Activated naive CD8-positive, alpha-beta T cell treated with anti-CD3 and anti-CD28 coated beads, Interleukin-2, amount 50 U/mL, for 24 hours (primary cell): ENCODE measurements at places on chromosomes 5 and 9.

GRCh38 chr9:124960409-124960752 lies 19.5 kb upstream of the GOLGA1 start:
- no peak for DNase-seq

DNA sequence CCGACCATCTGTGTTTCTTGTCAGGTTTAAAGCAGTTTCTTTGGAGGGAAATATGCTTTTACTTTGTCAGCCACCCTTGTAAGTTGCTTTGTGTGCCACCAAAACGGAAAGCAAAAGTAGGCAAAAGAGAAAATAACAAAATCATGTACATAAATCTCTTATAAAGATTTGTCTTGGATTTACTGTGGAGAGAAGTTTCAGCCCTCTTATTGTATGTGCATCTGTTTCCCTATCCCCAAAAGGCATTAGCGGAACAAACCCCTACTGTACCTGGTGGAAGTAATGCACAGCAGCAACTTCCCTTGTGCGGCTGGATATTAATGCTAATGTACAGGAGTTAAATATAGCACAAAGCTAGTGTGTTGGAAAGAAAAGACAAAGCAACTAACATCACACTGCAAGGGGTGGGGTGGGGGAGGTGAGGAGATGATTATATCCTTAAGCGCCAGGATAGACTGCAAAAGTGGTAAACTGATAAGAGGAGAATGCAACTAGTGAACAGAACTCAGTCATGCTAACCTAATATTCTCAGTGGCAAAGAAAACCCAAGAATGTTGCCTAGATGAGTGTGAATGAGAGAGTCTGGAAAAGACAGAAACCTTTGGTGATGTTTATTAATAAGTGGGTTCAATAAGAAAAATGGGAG lies 396.5 kb upstream of the MEF2C start:
- DNase-seq = no peak

DNA sequence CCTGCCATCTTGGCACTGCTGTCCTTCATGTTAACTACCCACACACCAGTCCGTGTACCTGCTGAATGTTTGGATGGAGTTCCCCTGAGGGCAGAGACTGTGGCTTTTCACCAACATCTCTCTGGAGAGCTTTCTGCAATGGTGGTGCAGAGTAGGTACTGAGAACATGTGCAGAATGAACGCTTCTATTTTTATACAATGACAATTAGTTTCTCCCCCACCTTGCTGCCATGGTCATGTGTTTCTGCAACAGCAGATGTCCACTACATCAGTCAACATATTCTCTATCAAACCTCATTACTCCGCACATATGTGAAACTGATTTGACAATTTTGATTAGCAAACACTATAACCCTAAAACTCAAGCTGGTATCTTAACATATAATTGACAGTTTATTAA lies 14.5 kb downstream of the PTCH1 start:
- DNase-seq = no peak

- no peak for DNase-seq
Measured at GRCh38 chr9:135818718-135819475, 88.4 kb downstream of the CAMSAP1 start.

GRCh38 chr5:68418201-68418600 lies 202.6 kb downstream of the PIK3R1 start:
- DNase-seq = no peak

DNA sequence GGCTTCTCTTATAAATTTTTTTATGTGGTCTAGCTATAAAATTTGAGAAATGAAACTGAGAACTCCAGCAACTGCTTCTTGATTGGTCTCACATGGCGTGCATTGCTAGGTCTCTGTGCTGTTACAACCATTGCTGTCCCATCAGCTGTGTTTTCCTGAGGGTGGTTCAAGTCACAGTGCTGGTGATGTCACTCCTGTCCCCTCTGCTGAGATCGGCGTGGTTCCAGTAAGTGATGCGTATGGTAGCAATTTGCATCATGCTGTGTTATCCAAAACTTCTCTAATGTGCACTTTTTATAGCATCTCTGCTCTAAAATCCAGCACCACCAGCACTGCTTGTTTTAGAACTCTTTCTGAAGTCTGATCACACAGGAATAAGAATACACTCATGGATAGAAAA lies 112.6 kb upstream of the ZNF608 start:
- DNase-seq = no peak

GRCh38 chr5:38468202-38468673 lies 88.2 kb downstream of the LIFR start:
- no peak for DNase-seq

GRCh38 chr5:53871050-53871449 lies 310.6 kb downstream of the NDUFS4 start:
- DNase-seq = no peak

- no peak for DNase-seq
Measured at GRCh38 chr5:84524491-84524890, 139.8 kb upstream of the EDIL3 start.

- no peak for DNase-seq
Measured at GRCh38 chr9:751137-752051, 90.1 kb upstream of the DMRT1 start.

DNA sequence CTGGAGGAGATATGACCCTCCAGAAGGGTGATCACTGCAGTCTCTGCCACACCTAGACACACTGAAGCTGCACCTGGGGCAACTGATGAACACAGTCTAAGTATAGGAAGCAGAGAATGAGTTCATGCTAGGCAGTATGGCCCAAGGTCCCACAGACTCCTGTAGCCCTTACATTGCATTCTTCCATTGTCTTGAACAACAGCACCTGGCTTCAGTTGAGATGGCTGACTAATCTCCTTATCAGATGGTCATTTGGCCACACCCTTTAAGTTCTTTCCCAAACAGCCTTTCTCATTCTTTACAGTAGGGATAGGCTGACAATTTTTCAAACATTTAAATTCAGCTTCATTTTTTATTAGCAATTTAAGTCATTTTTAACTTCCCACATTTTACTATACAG lies 23.1 kb downstream of the CENPK start:
- no peak for DNase-seq

- DNase-seq = no peak
Measured at GRCh38 chr5:50808406-50808805, 142.0 kb downstream of the PARP8 start.

- DNase-seq = no peak
Measured at GRCh38 chr5:8811581-8811980, 734.3 kb downstream of the SEMA5A start.

GRCh38 chr5:16712620-16713019 lies 95.8 kb upstream of the RETREG1 start:
- no peak for DNase-seq

DNA sequence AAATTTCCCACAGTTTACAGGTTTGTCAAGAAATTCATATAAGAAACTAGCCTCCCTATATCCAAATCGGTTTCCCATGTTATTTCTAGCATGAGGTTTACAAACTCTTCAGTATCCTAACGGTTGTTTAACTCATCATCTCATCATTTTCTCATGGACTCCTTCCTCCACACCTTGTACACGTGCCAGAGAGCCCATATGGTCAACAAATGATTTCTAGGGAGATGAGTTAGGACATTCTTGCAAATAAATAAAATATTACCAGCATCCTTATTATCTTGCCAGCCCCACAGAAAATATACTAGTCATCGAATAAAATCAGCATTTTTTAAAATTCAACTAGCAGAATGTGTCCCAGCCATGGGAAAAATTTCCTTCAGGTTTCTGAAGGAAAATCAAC lies 285.2 kb downstream of the EBF1 start:
- no peak for DNase-seq

DNA sequence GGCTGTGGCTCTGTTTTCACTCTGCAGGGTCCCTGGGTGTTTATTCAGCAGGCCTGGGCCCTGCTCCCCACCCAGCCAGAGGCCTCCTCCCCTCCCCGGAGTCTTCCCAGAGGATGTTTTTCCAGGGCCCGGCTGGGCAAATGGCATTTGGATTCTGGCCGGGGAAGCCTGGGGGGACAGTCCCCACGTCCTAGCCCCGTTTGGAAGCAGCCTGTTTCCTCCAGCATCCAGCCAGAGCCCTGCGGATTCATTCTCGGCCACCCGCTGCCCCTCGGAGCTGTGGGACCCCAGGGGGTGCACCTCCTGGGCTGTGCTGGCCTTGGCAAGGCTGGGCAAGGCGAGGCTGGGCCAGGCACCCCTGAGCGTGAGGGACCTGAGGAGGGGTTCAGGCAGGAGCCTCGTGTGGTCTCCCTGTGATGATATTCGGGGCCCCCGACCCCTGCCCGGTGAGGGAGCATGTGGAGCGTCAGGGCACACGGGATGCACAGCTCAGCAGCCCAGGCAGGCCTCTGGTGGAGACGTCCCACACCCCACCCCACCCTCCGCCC lies 48.8 kb upstream of the EGFL7 start:
- DNase-seq = no peak

DNA sequence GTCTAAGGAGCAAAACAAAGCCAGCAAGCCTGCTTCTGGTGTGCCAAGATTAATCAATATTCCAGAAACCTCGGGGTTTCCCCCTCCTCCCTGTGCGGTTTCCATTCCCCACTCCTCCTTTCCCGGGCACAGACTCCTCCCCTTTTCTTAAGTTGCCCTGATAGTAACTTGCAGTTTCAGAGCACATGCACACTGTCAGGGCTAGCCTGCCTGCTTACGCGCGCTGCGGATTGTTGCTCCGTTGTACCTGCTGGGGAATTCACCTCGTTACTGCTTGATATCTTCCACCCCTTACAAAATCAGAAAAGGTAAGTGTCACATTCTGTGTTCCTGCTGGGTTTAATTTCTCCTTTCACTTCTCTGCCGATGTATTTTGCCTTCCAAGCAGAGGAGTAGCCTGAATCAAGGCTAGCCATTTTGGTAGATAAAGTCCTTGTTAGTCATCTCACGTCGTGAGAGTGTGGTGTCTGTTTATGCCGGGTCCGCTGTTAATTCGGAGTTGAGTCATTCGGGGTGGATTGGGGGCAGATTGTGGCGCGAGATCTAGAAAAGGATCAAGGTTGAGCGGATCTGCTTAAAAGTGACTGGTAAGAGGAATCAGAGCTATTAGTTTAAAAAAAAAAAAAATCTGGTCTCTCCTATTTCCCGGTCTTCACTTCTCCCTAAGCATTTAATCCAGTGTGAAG lies at the start of gene SLC1A3:
SLC1A3 (plus strand) TSS at position 179 of the 686 bp plus-strand sequence. CDS start 1,818 bp downstream, outside the sequence.
- DNase-seq = peak; percentile 51

- no peak for DNase-seq
Measured at GRCh38 chr9:120791161-120791560, 2.1 kb downstream of the FBXW2 start.
